NCI-H226 (cell line): ENCODE measurements at places on chromosomes 1 and 21.

GRCh38 chr1:247448107-247448791, 9.7 kb downstream of the OR2B11 start:
- DNase-seq, result peak; percentile 22

- no peak for DNase-seq
These were observed 33.2 kb upstream of the BSDC1 start for GRCh38 chr1:32427264-32427963.

GRCh38 chr1:236948381-236948780, 55.9 kb downstream of the MT1HL1 start:
- DNase-seq, result no peak

DNA sequence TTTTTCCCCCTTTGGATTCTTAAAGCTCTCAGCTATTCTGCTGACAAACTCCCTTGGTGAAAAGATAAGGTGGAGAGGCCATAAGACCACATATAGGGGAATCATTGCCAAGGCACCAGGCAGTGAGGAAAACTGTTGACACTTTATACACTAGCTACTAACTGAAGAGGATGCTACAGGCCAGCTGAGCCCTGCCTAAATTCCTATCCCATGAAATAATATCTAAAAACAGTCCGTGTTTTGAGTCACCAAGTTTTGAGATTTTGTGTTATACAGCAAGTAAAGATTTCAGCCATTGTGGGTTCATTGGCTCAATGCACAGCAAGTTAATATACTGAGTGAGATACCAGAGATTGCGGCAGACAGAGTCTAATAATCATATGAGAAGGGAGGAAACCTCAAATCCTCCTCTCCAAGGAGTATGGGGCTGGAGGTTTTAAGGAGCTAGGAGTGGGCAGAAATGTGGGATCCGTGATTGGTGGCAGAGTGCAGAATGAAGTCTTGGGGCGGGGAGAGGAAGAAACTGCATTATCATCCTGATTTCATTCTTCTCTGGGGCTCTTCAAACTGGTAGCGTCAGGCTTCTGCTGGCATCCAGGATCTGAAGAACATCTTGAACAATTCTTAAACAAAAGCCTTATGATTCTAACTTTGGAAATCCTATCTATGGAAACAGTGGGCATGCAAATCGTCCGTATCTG, 9.2 kb downstream of the CLDN8 start:
- DNase-seq, result peak; percentile 75

- no peak for DNase-seq
These were observed 14.9 kb downstream of the NTPCR start for GRCh38 chr1:232965124-232965911.

- DNase-seq, result no peak
These were observed 110.3 kb upstream of the CTTNBP2NL start for GRCh38 chr1:112285746-112286145.

DNA sequence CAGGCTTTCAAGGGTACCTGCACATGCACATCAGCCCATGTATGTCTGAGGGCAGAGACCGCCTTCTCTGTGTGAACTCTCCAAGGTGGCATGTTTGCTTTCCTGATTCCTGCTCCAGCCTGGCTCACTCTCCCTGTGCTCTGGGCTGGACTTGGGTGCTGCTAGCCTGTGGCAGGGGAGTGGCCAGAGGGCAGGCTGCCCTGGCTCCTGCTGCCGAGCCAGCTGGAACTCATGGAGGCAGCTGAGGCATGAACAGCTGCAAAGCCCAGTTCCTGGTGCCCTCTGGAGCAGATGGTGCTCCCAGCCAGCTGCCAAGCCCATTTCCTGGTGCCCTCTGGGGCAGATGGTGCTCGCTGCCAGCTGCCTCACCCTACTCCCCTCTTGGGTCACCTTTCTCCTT, 7.6 kb downstream of the UBL4B start:
- no peak for DNase-seq

GRCh38 chr1:186330758-186331157, 44.3 kb downstream of the TPR start:
- no peak for DNase-seq

DNA sequence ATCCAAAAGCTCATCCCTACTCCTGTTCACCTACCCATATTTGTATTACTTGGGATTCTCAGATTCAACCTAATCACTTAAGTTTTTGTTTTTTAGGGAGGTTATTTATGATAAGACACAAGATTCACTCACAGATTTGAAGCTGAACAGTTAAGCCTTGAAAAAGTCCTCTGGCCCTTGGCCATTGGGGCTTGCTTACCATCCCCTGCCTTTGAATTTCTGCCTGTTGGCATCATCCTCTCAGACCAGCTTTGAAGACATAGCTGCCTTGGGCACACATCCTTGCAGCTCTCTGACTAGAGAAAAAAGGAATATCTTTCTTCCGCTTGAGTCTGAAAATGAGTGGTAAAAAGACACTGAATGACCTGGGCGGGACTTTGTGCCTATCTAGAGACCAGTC, 41.8 kb upstream of the RALGPS2 start:
- peak; percentile 37 for DNase-seq

DNA sequence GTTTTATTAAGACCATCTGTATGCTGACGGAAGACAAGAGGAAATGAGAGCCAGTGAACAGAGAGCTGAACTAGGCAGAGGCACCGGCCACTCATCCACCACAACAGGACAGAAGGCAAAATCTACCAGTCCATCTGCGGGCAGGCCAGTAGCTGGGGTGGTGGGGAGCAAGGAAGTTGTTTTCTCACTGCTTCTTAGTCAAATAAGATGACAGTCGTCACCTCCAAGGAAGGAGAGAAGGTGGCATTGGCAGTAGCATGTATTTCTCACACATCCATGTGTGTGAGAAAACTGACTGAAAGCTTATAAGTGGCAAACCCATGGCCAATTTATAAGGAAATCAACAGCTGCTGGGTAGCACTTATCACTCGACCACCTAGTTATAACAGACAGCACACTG, 8.2 kb downstream of the TTC13 start:
- DNase-seq, result no peak

DNA sequence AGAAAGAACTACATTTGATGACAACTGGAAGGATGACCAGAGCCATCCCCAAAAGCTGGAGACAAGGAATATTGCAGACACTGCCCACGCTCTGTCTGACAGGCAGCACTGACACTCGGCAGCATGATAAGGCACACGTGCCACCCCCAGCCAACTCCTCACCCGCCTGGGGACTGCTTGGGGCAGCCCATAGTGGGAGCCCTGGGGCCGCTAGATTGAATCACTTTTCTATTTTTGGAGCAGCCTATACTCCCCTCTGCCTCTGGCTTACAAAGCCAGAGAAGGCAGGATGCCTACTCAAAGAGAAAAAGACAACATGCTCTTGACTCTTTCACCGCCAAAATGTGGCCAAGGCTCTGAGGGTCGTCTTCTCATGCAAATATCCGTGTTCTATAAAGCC, 1.3 kb downstream of the SMG5 start:
- no peak for DNase-seq

- DNase-seq, result no peak
These were observed 402.8 kb downstream of the PCP4 start for GRCh38 chr21:40270047-40270446.

DNA sequence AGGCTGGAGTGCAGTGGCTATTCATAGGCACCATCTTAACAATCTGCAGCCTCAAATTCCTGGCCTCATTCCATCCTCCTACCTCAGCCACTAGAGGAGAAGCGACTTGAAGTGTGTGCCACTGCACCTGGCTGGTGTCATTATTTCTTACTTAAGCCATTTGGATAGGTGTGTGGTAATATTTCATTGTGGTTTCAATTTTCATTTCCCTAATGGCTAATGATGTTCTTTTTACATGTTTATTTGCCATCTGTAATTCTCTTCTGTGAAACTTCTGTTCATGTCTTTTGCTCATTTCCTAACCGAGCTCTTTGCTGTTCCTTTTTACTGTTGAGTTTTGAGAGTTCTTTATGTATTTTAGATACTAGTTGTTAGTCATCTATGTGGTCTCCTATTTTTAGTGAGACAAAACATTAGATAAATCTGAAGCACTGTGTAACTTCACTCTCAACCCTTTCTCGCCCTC, 66.8 kb downstream of the SLC27A3 start:
- DNase-seq, result no peak

DNA sequence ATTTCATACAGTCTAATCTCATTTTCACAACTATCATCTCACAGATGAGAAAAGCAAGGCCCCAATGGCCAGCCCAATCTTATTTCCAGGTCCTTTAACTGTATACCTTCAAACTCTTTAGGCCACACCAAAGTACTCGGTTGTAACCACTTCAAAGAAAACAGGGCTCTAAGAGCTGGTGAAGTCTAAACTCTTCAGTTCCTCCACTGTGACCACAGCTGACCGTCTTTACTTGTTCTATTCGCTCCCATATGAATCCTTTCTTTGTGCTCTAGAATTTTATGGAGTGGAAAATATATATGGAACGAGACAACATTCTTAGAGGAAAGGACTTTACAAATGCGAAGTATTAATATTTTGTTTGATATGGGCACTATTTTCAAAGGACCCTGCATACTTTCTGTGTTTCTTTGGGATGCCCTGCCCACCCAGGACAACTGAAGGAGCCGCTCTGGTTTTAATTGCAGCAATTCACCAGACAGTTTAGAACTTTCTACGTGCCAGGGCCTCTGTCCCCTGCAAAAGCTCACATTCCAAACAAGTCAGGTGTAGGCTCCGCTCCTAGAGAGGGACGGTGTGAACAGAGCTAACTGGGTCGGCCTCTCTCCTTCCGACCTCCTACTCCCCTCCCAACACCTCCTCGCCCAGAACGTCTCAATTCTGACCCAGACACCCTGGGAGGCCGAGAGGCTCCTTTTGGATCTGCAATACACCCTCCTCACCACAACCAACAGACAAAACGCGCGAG, 15.7 kb downstream of the IER5 start:
- DNase-seq, result peak; percentile 40

DNA sequence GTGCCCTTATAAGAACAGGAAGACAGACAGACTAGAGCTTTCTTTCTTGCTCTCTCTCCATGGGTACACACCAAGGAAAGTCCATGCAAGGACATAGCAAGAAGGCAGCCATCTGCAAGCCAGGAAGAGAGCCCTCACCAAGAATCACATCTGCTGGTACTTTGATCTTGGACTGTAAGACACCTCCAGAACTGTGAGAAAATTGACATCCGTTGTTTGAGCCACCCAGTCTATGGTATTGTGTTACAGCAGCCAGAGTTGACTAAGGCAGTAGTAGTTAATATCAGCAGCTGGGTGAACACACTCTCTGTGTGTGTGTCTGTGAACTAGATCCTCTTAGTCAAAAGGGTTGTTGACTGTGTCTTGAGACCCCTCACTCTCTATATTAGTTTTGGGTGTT, 53.8 kb upstream of the PPP2R5A start:
- no peak for DNase-seq

DNA sequence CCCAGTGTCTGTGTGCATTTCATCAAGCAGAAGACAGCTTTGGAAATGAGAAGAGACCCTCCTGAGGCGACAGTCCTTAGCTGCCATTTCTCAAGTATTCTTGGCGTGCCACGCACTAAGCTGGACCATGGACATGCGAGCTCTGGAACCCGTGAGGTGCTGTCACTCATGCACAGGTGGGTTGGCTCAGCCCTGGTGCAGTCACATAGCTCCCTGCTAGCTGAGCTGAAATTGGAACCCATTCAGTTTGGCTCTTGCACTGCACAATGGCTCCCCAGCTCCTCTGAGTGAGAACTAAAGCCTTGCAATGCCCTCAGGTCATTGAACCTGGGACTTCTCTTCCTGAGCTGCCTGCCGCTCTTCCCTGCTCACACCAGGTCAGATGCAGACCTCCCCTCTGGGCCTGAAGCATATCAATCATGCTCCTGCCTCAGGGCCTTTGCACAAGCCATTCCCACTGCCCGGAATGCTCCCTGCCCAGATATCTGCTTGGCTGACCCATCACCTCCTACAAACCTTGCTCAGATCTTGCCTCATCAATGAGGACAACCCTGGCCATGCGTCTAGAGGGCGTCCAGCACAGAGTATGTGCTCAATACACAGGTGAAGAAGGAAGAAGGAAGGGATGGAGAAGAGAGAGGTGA, 6.3 kb upstream of the SRARP start:
- DNase-seq, result no peak

GRCh38 chr1:27044613-27045151, 32.0 kb upstream of the TENT5B start:
- peak; percentile 67 for DNase-seq

GRCh38 chr1:67980028-67980427, 70.4 kb downstream of the DIRAS3 start:
- DNase-seq, result peak; percentile 61
